Stimulated activated CD4-positive, alpha-beta T cell treated with anti-CD3 and anti-CD28 coated beads, Interleukin-15, amount 100 ng/mL, for 48 hours (primary cell): ENCODE measurements at places on chromosomes 12 and 14.

- no peak for DNase-seq
These were observed 863 bp downstream of the DENND5B start for GRCh38 chr12:31589904-31590641.

- DNase-seq = no peak
These were observed 122.3 kb upstream of the CNOT2 start for GRCh38 chr12:70120970-70121369.

- no peak for DNase-seq
These were observed 274.6 kb downstream of the RAD51B start for GRCh38 chr14:68094158-68094557.

DNA sequence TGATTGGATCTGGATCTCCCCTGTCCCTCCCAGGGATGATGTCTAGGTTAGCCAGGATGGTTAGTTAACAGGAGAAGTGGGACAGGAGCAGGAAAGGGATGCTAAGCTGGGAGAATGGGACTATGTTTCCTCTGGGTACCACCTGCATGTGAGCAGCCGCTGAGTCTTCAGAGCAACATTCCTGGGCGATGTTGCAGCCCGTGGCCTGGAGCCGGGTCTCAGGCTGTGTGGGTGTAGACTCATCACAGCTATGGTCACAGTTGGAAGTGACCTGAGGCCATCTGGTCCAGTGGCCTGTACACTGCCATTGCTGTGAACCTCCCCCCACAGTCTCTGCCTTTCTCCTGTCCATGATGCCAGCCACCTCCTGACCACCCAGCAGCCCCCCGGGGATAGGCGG lies 422.6 kb downstream of the DPF3 start:
- no peak for DNase-seq
